ENCODE measurements at places on chromosomes 16 and 17. TPM values are rescaled to one million over a fixed set of nuclear protein-coding genes. Genes with fewer than 3 reads are reported as not detected.

KCNH4 gene
- 0.80 TPM for total RNA-seq

CHST5 gene
- total RNA-seq: 0.11 TPM

ZNF750 gene
- not detected for total RNA-seq

SULT1A4 gene
- 2.1 TPM for total RNA-seq

HSD3B7 gene
- 1.6 TPM for total RNA-seq
